ENCODE measurements at places on chromosomes 3 and 15. TPM values are rescaled to one million over a fixed set of nuclear protein-coding genes. Genes with fewer than 3 reads are reported as not detected.

Gene PDCD6IP
- 160 TPM for total RNA-seq

Gene LMOD3
- not detected for total RNA-seq

Gene GPR160
- total RNA-seq, result 2.1 TPM

Gene CAV3
- total RNA-seq, result not detected

Gene EPHA6
- 0.12 TPM for total RNA-seq

Gene TMEM108
- total RNA-seq, result not detected

Gene XIRP1
- 0.17 TPM for total RNA-seq

Gene CSTA
- 0.81 TPM for total RNA-seq

Gene DUT
- total RNA-seq, result 105 TPM

Gene NDUFB4
- total RNA-seq, result 211 TPM

Gene DGKG
- total RNA-seq, result 7.3 TPM

Gene CCDC33
- total RNA-seq, result 7.5 TPM

Gene SIDT1
- total RNA-seq, result 0.32 TPM

Gene GRAMD1C
- total RNA-seq, result 0.46 TPM

Gene SLC49A4
- 12.7 TPM for total RNA-seq

Gene STRIT1
- not detected for total RNA-seq

Gene NR2E3
- total RNA-seq, result 0.34 TPM

Gene ZNF80
- total RNA-seq, result not detected

Gene LARP6
- 46.3 TPM for total RNA-seq

Gene BSN
- 0.16 TPM for total RNA-seq
